ENCODE measurements at places on chromosomes 2 and 18.

DNA sequence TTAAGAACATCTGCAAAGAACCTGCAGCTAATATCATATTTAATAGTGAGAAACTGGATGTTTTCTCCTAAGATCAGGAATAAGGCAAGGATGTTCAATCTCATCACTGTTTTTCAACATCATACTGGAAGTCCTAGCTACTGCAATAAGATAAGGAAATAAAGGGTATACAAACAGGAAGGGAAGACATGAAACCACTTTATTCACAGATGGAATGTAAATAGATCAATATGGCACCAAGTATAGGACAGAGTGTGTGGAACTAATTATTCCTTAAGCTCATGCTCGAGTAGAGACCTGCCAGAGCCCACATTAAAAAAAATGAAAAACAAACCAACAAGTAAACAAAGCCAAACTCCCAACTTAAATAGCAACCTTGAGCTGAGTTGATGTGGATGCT lies 41.3 kb upstream of the TMEM247 start:
- no peak for DNase-seq

DNA sequence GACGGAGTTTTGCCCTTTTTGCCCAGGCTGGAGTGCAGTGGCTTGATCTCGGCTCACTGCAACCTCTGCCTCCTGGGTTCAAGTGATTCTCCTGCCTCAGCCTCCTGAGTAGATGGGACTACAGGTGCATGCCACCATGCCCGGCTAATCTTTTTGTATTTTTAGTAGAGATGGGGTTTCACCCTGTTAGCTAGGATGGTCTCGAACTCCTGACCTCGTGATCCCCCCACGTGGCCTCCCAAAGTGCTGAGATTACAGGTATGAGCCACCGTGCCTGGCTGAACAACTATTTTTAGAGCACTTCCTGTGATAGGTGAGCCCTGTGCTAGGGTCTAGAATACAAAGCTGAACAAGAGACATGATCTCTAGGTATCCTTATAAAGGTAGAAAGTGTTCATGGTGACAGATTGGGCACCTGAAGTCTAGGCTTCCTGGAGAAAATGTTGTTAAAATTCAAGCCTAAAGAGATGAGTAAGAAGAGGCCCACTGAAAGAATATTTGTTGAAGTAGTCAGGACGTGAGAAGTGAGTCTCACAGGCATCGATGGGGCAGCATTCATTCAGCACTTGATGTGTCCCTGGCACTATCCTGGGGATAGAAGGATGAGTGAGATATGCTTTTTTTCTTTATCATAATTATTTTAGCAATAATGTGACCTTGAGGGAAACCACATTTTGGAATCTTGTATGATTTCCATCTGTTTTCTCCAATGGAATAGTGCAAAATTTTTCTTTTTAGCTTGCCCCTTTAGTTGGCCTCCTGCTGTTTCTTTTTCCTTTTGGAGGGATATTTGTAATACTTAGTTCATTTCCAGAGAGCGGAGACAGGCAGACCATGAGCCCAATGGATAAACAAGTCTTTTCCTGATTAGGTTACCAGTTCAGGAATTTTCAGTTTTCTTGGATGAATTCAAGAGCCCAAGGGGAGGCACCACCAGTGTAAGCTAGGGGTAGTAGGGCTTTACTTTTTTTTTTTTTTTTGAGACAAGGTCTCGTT lies 5.1 kb downstream of the ZNF236 start:
- DNase-seq: no peak

- no peak for DNase-seq
These were observed 9.6 kb downstream of the NEMP2 start for GRCh38 chr2:190524928-190525327.

GRCh38 chr2:241680044-241680443 lies 6.6 kb downstream of the DTYMK start:
- no peak for DNase-seq

- DNase-seq: no peak
These were observed 453 bp downstream of the KCNJ3 start for GRCh38 chr2:154698721-154699574.

DNA sequence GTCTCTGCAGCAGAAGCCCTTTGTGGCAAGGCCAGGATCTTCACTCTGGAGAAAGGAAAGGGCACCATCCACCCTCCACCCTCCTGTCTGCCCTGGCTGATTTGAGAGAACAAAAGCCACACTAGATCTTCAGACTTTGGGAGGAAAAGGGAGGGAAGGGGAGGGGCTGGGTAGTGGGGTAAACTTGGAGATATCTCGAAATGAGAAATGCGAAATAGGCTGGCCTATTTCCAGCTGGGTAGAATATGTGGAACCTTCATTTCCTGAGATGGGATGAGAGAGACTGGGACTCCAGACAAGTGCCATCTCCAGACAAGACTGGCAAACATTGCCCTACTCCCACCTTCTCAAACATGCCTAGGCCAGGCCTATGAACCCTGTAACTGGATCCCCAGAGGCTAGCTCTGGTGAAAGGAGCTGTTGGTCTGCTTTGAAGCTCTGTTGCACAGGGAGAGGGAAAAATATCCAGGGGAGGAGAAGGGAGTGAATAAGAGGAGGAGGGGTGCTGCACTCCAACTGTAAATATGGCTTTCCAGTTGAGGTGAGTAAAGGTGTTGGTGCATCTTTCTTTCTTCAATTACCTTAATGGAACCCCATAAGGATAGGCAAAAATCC lies 1.7 kb downstream of the HOXD12 start:
- no peak for DNase-seq

GRCh38 chr2:27914041-27914804 lies 23.7 kb downstream of the BABAM2 start:
- DNase-seq: no peak

DNA sequence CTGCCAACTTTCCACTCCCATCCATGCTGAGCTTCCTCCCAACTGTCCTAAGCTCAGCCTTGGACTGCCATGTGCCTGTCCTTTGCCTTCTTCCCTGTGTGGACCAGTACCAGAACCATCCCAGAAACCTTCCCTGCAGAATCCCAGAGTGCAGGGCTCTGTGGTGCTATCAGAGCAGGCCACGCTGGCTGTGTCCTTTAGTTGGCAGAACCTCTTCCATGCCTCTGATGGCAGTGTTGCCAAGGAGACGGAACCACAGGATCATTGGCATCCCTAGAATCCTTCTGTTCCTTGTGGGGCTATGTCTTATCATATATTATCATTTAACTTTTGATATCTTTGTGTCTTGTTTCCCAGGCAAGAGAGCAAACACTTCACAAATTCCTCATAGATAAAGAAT lies 73.0 kb upstream of the NOSTRIN start:
- DNase-seq: no peak

DNA sequence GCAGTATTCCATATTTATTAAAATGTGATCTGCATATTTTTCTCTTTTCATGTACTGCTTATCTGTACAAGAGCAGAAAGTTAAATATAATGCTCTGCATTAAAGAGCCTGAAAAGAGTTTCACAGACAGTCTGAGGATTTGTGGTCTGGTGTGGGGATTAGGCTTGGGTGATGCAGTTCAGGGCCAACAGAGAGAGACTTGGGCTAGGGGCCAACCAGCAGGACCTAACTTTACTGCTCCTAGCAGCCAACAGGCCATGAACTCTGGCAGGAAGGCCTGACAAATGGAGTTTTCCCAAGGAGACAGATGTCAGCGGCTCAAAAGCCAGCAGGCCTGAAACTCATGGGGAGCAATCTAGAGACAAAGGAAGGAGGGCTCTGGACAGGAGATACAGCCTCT lies 169.6 kb downstream of the LRRTM1 start:
- no peak for DNase-seq

GRCh38 chr2:128346291-128347170 lies 27.9 kb upstream of the HS6ST1 start:
- DNase-seq: no peak

- no peak for DNase-seq
These were observed 466.0 kb downstream of the PTH2R start for GRCh38 chr2:208872591-208872990.
